ENCODE measurements at places on chromosomes 2 and 18.

DNA sequence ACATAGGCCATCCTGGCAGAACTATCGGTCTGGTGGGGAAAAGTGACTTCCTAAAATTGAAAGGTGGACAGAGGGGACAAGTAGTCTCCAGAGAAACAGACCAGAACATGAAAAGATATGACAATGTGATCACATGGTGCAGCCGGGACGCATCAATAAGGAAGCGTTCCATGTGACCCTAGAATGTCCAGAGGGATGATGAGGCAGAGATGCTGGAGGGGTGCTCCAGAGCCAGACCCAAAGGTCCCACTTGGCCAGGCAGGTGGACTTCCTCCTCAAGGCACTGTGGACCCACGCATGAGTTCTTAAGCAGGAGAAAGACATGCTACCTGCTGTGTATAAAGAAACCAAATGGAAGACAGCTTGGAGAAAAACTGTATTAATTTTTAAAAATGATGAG lies 50.2 kb downstream of the CDH2 start:
- DNase-seq, result no peak

DNA sequence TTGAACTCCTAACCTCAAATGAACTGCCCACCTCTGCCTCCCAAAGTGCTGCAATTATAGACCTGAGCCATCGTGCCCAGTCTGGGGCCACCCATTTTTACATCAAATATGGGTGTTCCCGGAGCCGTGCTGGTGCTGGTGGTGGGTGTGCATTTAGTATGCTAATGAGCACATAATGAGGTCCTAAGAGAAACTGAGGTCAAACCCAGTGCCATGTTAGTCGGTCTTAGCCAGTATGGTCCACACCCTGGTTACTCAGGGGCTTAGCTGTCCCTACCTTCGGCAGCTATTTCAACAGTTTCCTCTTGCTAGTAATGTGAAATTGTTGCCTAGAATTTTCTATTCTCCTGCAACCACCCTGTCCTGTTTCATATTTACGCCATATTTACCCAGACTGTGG lies 38.4 kb upstream of the FZD5 start:
- DNase-seq, result no peak

DNA sequence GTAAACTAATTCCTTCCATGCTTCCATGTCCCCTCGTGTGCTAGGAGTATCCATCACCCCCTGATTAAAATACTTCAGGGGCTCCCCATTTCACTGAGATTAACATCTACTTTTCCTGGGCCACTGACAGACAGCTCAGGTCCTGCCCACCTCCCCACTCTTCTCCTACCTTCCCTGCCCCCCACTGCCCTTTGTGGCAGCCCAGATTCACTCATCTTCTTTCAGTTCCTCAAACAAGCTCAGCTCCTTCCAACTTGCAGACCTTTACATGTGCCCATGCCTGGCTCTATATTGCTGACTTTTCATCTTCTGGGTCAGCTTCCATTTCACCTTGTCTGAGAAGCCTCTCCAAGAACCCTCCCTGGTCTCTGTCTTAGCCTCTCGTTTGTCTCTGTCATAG lies 12.0 kb downstream of the RUFY4 start:
- DNase-seq, result no peak

- no peak for DNase-seq
Measured at GRCh38 chr2:77018219-77018618, 504.0 kb downstream of the LRRTM4 start.

DNA sequence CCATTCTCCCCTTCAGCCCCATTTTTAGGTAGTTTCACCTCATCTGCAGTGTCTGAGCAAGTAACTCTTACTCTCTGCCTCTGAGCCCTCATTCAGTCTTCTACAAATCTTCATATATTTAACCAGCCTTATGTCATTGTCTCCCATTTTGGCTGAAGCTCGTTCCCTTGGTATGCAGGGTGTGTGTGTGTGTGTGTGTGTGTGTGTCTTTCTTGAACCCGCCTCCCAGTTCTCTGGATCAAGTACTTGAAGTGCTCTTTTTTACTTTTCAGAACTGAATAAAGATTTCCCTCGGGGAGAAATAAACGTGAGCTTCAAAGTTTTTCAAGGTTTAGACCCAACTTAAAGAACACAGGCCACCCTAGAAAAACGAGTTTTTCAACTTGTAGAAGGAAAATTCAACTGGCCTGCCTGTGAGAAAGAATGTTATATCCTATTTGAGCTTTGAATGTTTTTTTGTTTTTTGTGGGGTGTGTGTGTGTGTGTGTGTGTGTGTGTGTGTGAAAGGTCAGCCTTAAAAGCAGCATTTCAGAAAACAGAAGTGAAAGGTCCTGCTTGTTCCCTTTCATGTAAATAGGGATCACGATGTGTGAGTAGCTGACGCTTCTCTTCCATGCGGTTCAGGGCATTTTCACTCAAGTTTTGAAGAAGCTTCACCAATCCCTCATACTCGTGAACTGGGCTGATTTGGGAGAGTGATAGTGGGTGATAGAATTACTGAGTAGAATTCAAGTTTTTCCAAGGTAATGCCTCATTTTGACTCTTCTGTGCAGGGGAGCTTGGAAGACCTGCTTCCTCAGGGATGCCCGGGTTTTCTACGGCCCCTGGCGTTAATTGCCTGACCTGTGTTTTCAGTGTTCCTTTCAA lies 50.6 kb upstream of the EML6 start:
- no peak for DNase-seq

DNA sequence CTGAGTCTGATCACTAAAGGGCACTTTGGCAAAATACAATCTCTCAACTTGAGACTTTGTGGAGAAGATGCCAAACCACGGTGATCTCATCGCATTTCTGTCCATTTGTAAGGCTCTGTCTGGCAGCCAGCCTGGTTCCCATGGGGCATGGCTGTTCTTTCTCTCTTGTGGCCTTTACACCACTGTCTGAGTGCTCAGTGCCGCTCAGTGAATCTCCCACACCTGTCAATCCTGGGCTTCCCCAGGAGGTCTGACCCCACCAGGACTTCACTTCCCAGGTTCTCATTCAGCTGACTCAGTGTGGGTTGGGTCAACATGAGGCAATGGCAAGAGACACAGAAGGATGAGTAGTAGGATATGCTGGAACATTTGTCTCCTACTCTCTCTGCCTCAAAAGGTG lies 96.8 kb upstream of the TRIB2 start:
- DNase-seq, result no peak

DNA sequence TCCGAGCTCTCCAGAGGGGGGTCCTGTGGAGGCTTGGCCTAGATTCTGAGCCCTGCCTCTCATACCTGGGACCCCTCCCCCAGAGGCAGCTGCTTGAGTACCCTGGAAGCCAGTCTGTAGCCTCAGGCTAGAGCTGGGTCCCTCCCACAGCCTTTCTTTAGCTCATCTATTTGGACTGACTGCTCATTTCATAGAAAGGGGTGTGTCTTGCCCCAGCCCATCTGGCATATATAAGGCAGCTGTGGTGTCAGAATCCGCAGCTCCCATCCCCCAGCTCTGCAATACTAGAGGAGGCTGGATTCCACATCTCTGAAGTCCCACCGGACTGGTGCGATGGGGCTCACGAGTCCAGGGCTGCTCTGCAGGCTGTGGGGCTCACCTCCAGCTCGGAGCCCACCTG lies 26.1 kb downstream of the MPHOSPH10 start:
- no peak for DNase-seq

- no peak for DNase-seq
Measured at GRCh38 chr2:7925506-7925905, 756.4 kb upstream of the ID2 start.

- DNase-seq, result no peak
Measured at GRCh38 chr2:129678751-129679150, 300.7 kb upstream of the RAB6C start.

DNA sequence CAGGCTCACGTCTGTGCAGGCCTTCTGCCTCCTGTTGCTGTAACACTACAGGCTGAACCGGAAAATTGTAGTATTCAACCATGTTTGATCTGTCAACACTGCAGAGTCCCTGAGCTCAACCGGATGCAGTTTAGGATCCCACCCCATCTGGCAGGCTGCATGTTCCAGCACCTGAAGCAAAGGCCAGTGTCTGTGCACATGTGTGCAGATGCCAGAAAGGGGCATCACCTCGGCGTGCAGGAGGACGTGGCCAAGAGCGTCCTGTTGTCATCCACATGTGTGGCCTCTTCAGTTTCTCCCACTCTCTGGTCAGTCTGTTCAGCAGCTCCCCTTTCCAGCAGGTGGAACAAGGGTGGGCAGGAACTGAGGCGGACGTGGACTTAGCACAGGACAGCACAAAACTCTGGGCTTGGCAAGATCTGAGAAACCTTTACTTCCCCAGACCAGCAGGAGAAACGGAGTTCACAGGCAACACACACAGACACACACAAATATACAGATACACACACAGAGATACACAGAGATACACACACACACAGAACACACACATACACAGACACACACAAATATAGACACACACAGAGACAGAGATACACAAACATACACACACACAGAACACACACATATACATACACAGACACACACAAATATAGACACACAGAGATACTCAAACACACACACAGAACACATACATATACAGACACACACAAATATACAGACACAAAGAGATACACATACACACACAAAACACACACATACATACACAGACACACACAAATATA lies 111.3 kb downstream of the NDUFA10 start:
- DNase-seq, result no peak

DNA sequence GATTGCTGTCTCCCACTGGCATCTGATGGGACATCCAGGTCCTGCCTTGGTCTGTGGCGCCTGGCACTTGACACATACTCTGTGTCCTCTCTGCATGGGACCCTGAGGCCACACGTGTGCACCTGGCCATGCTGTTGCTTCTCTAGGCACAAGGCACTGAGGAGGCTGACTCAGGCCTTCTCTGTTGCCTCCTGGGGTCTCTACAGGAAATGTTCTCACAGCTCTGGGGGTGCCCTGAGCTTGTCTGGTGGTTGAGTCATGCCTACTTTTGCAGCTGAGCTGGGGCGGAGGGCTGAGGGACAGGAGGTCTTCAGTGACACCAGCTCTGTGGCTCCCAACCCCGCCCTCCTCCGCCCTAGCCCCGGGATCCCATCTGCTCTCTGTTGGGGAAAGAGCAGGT lies 207.0 kb upstream of the HS6ST1 start:
- DNase-seq, result no peak

DNA sequence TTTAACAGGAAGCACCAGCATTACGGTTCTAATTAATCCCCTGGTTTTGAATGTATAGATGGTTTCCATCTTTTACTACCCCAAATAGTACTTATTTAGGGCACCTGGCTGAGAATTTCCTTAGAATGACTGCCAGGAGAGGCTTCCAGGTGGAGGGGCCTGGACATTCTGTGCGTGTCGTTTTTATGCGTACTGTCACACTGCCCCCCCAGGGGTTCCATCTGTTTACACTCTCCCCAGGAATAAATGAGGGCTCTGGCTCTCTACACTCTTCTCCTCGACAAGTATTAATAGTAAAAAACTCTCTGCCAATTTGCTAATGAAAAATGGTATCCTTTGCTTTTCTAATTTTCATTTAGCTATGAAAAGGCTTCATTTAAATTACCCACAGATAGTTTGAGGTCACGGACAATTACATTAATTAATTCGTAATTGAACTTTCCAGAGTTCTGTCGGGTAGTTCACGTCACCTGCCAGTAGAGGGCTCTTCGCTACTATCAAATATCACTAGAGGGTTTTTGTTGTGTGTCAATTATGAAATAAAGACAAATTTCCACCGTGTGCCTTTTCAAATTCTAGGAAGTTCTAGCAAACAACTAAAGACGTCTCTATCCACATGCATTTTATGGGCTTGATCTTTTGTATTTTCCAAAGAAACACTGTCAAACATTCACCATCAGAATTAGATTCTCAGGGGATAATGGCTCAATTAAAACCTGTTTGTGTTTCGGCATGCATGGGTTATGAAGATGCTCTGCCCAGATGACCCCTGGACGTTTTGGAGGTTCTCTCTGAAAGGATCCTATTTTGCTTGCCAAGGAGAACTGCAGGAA lies 88.8 kb upstream of the ASB18 start:
- DNase-seq, result no peak

GRCh38 chr2:146228466-146229058 lies 1616.3 kb upstream of the ACVR2A start:
- DNase-seq, result no peak

- DNase-seq, result no peak
Measured at GRCh38 chr2:25587361-25587760, 86.0 kb downstream of the DTNB start.

DNA sequence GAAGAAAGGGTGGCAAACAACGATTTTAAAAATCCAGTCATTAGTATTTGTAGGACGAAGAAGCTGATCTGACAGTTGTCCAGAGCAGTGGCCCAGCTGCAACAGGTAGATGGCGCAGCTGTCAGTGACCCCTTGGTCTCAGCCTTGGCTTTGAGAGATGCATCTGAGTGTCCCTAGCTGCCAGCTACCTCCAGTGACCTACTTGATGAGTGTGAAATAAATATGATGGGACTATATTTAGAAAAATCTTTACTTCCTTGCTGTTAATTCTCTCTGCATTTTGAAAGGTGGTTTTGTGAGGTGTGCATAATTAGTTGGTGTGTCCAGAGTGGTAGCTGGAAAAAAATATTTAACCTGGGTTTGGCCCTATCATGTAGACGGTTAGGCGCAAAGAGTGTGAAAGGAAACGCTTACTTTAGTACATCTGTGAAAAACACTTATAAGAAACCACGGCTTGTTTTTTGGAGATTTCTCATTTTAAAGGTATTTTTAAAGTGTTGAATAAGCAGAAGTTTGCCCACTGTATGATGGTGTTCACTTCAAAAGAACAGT lies 963 bp downstream of the INPP1 start:
- DNase-seq, result peak; percentile 51

DNA sequence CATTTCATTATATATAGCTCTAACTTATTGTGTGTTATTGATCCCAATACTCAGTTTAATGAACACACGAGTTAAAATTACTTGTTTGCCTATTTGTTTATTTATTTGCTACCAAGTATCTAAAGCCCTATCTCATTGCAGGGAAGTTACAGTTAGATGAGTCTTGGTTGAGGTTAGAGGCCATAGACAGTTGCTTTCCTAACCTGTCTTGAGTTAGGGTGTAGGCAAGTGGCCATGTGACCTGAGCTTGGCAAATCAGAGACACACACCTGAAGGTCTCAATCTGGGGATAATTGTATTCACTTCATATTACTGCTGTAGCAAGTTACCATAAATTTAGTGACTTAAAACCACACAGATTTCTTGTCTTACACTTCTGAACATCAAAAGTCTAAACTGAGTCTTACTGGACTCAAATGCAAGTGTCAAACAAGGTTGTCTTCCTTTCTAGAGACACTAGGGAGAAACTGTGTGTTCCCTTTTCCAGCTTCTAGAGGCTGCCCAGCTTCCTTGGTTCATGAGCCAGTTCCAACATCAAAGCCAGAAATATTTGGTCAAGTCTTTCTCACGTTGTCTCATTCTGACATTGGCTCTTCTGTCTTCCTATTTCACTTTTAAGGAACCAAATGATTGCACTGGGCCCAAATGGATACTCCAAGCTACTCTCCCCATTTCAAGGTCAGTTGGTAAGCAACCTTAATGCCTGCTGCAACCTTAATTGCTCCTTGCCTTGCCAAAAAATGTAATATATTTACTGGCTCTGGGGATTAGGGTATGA lies 39.7 kb downstream of the COL3A1 start:
- DNase-seq, result no peak

- no peak for DNase-seq
Measured at GRCh38 chr2:55109219-55109891, 59.1 kb upstream of the RTN4 start.

- no peak for DNase-seq
Measured at GRCh38 chr2:96315400-96316071, 9.6 kb upstream of the ITPRIPL1 start.

- no peak for DNase-seq
Measured at GRCh38 chr2:189165656-189166380, 13.7 kb downstream of the COL5A2 start.

GRCh38 chr2:9695941-9696340 lies 65.1 kb upstream of the YWHAQ start:
- no peak for DNase-seq

GRCh38 chr2:101609433-101609832 lies 88.1 kb upstream of the MAP4K4 start:
- DNase-seq, result no peak

Measured in nucleus accumbens (tissue), 56 donors.